Vagina (tissue), 2 donors: ENCODE measurements at places on chromosomes 5 and 9. TPM values are rescaled to one million over a fixed set of nuclear protein-coding genes. Genes with fewer than 3 reads are reported as not detected.

The C5orf34 gene
- not detected for total RNA-seq

The DOCK8 gene
- 18.4 TPM for total RNA-seq

The SHC3 gene
- 6.1 TPM for total RNA-seq

The SPINK13 gene
- total RNA-seq = not detected

The SH3GLB2 gene
- total RNA-seq = 86.2 TPM

DNA sequence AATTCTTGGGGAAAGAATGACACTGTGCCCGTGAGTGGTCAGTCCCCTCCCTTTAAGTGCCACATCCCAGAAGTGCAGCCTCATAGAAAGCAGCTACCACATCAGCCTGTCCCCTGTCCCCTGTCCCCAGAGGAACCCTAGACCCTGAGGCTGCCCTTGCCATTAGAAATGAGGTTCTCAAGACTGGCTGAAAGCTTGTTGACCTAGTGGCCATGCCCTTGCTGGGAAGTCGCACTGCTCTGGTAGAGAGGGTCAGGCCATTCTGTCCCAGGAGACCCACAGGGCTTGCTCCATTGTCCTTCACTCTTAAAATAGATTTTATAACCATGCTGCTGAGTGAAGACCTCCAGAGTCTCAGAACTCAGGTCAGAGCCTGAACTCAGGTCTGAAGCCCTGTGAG lies 184.5 kb downstream of the RGS3 start:
- H3K36me3 ChIP-seq = no peaks in the 10 kb centered on the region
- no peaks in the 10 kb centered on the region for H3K27me3 ChIP-seq
- no peak for DNase-seq
- no peak overlapping the region for H3K4me3 ChIP-seq
- H3K4me1 ChIP-seq = peaks cover 17% of the 10 kb centered on the region
- no peak overlapping the region for H3K27ac ChIP-seq

DNA sequence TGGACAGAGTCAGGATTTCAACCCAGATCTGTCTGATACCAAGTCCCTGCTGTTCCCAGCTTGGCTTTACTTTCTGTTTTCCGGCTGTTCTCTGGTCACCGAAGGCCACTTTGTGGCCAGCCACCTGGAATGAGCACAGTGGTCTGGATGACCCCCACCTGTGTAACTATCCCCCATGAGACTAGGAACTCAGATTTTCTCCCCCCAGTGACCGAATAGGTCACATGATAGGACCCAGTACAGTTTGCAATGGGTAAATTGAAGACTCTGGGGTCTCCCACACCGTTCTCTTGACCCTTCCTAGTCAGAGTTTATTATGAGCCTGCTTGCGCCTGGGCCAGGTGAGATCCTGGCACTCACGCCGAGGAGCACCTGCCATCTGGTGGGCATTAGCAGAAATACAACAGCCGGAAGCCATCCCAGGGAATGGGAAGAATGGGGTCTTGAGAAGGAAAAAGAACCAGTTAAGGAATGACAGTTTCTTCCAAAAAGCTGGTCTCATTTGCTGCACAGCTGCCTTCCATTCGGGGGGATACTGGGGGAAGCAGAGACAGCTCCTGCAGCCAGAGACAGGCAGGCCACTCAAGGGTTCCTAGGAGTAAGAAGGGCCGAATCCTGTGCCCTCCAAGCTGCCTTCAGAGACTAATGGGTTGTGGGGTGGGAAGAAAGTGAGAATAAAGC lies 7.1 kb downstream of the PHYHD1 start:
- no peaks in the 10 kb centered on the region for H3K36me3 ChIP-seq
- DNase-seq = no peak
- no peak overlapping the region for H3K4me3 ChIP-seq
- H3K27ac ChIP-seq = peak overlapping the region; percentile 66
- H3K4me1 ChIP-seq = peaks cover 23% of the 10 kb centered on the region

- H3K27me3 ChIP-seq = no peaks in the 10 kb centered on the region
- no peaks in the 10 kb centered on the region for H3K36me3 ChIP-seq
- no peak overlapping the region for H3K27ac ChIP-seq
- no peaks in the 10 kb centered on the region for H3K4me1 ChIP-seq
Measured at GRCh38 chr5:81837667-81838306, 86.9 kb upstream of the SSBP2 start.

DNA sequence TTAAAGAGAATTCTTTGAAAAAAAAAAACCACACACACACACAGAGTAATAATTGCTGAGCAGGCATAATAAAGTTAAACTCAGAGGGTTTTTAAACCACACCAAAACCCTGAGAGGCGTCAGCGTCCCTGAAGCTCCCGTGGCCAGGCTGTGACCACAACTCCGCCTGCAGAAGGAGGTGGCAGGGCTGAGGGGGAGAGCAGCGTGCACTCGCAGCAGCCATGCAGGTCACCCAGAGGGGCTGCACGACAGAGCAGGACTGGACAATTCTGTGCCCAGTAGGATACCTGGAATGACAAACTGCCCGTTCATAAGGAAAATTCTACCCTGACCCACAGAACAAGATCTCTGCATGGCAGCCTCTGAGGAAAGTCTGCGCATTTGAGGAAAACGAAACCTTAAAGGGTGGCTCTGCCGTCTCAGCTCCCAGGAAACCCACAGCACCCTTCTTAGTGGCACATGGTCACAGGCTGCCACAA lies 44.0 kb downstream of the ROR2 start:
- H3K27ac ChIP-seq = no peak overlapping the region
- no peak for DNase-seq
- H3K27me3 ChIP-seq = no peaks in the 10 kb centered on the region
- no peaks in the 10 kb centered on the region for H3K36me3 ChIP-seq

- H3K36me3 ChIP-seq = no peaks in the 10 kb centered on the region
- H3K27me3 ChIP-seq = no peaks in the 10 kb centered on the region
- H3K4me3 ChIP-seq = no peak overlapping the region
- H3K4me1 ChIP-seq = no peaks in the 10 kb centered on the region
- DNase-seq = no peak
- H3K27ac ChIP-seq = no peak overlapping the region
Measured at GRCh38 chr9:35357826-35358225, 132.1 kb upstream of the RUSC2 start.

GRCh38 chr9:8825585-8826147 lies 1026.1 kb upstream of the DMAC1 start:
- no peak overlapping the region for H3K4me3 ChIP-seq
- no peak overlapping the region for H3K27ac ChIP-seq
- H3K36me3 ChIP-seq = no peaks in the 10 kb centered on the region
- no peak for DNase-seq
- H3K4me1 ChIP-seq = no peaks in the 10 kb centered on the region

DNA sequence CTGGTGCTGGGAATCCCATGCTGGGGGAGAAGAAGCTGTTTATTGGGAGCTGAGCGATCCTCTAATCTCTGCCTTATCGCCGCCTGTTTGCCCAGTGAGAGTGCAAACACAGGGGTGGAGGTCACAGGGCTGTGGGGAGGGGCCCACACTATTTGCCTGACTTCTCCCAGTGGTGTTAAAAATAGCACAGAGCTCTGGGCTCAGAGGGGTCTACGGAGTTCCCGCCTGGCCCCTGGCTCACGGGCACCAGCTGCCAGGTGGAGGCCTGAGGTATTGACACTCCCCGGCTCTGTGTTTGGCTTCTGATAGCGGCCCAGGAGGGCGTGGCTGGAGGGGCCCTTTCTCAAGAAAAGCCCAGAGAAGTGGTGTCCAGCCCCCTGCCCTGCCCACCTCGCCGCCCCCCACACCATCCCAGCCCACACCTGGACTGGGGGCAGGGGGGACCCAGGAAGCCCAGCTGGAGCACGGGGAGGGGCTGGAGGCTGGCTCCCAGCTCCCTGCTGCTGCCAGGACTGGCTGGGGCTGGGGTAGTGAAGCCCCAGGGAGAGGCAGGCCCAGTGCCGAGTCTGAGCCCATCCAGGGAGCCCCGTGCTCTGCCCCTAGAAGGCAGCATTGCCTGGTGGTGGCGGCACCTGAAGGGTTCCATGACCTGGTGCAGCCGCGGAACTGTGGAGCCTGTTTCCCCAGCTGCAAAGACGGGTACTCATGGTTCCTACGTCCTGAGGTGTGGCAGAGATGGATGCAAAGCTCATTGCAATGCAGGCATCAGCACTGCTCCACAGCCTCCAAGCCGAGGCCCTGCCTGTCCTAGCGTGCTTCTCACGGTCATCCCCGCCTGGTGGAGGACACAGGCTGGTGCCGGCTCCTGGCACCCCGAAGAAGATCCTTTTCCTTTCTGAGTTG lies 35.7 kb upstream of the EGFL7 start:
- DNase-seq = no peak
- H3K27me3 ChIP-seq = no peaks in the 10 kb centered on the region
- H3K4me1 ChIP-seq = peaks cover 70% of the 10 kb centered on the region
- H3K27ac ChIP-seq = no peak overlapping the region

GRCh38 chr9:69468380-69468779 lies 143.4 kb downstream of the ENTREP1 start:
- DNase-seq = no peak
- H3K36me3 ChIP-seq = no peaks in the 10 kb centered on the region
- peaks cover 7% of the 10 kb centered on the region for H3K4me1 ChIP-seq
- no peak overlapping the region for H3K27ac ChIP-seq
- H3K27me3 ChIP-seq = no peaks in the 10 kb centered on the region

DNA sequence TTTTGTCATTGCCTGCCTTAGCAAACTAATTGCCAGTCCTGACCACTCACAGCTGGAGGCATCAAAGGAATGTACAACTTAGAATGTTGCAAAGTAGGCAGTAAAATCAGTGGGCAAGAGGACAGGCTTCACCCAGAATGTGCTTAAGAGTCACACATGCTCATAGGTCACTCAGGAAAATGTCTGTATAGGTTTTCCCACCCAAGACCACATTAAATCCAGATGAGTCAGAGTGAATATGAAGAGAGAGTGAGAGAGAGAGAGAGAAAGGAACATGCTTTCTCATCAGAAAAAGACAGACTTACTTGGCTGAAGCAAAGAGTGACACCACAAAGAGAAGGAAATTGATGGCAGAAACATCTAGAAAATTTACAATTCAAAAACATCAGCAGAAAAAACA lies 37.9 kb downstream of the PLEKHG4B start:
- no peak for DNase-seq
- H3K27ac ChIP-seq = no peak overlapping the region
- H3K27me3 ChIP-seq = no peaks in the 10 kb centered on the region
- H3K4me3 ChIP-seq = no peak overlapping the region
- no peaks in the 10 kb centered on the region for H3K36me3 ChIP-seq

- no peak overlapping the region for H3K4me3 ChIP-seq
- peaks cover 18% of the 10 kb centered on the region for H3K4me1 ChIP-seq
- H3K27ac ChIP-seq = no peak overlapping the region
- no peaks in the 10 kb centered on the region for H3K36me3 ChIP-seq
- H3K27me3 ChIP-seq = no peaks in the 10 kb centered on the region
Measured at GRCh38 chr5:1670351-1670750, 129.3 kb downstream of the MRPL36 start.

GRCh38 chr9:127053960-127054359 lies 68.5 kb downstream of the ANGPTL2 start:
- H3K4me3 ChIP-seq = no peak overlapping the region
- peak; percentile 77 for DNase-seq
- no peaks in the 10 kb centered on the region for H3K36me3 ChIP-seq
- H3K4me1 ChIP-seq = peaks cover 33% of the 10 kb centered on the region

DNA sequence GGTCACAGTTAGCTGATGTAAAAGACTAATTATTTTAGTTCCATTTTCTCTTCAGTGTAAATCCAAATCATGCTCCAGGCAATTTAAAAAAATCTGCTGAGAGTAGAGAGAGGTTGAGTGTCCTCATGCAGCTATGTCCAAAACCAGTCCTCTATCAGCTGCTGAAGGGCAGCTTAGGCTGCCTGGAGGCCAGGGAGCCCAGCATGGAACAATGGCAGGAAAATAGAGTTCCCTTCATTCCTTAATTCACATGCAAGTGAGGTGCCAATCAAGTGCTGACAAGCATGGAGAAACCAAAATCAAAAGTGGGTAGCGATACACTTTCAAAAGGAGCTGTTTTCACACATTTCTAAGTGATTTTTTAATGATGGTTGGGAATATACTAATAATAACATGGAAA lies 78.3 kb upstream of the POU5F2 start:
- no peak for DNase-seq
- H3K4me1 ChIP-seq = no peaks in the 10 kb centered on the region
- H3K27ac ChIP-seq = no peak overlapping the region
- no peak overlapping the region for H3K4me3 ChIP-seq
- H3K27me3 ChIP-seq = no peaks in the 10 kb centered on the region

GRCh38 chr9:91075279-91075678 lies 273.7 kb downstream of the SYK start:
- H3K27me3 ChIP-seq = no peaks in the 10 kb centered on the region
- DNase-seq = peak; percentile 84
- H3K36me3 ChIP-seq = no peaks in the 10 kb centered on the region
- no peak overlapping the region for H3K27ac ChIP-seq

GRCh38 chr9:130670644-130671043 lies 6.2 kb downstream of the PRDM12 start:
- H3K27me3 ChIP-seq = no peaks in the 10 kb centered on the region
- DNase-seq = no peak
- H3K36me3 ChIP-seq = no peaks in the 10 kb centered on the region
- H3K4me3 ChIP-seq = no peak overlapping the region
- no peak overlapping the region for H3K27ac ChIP-seq
- H3K4me1 ChIP-seq = peaks cover 12% of the 10 kb centered on the region

DNA sequence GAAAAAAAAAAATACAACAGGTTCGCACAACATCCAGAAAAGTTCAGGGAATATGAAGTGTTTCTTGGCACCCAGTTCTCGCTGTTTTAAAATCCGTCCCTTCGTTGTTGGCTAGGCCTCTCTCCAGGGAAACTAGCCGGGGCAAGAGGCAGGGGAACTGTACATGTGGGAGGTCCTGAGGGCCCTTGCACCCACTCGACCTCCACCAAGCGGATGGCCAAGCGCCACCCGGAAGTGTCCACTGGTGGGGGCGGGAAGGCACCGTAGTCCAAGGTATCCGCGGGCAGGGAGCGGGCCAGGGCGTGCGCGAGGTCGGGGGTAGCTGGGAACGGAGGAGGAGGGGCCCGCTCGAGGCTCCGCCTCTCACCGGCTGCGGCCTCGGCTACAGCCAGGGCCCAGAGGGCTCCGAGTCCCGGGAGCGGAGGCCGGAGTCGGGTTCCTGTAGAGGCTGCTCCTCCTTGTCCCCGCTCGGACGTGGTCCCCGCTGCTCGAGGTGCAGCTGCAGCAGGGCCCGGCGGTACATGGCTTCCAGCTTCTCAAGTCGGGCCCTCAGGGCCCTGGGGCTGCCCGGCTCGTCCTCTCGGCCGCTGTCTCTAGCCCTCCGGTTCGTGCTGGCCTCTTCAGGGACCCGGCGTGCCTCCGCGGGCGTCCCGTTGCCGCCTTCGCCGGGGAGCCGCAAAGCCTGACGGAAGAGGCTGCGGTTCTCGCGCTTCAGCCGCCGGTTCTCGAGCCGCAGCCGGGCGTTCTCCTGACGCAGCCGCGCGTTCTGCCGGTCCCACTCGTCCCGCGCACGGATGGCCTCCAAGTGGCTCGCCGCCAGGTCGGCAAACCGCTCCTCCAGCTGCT lies 720 bp downstream of the TUSC1 start:
- DNase-seq = peak; percentile 91
- H3K4me1 ChIP-seq = peaks cover 30% of the 10 kb centered on the region
- no peaks in the 10 kb centered on the region for H3K36me3 ChIP-seq

DNA sequence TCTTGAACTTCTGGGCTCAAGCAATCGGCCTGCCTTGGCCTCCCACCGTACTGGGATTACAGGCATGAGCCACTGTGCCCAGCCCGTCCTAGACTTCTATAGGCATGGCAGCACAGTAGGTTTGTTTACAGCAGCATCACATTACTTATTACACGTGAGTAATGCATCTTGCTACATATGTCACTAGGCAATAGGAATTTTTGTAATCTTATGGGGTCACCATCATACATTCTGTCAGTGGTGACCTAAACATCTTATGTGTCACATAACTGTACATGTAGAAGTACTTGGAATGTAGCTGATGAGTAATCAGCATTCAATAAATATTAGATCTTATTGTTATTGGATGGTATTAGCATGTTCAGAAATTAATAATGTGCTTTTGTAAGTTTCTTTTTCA lies 22.9 kb upstream of the ABCA1 start:
- no peak for DNase-seq
- H3K27me3 ChIP-seq = no peaks in the 10 kb centered on the region
